ENCODE measurements at places on chromosomes 2 and 18.

DNA sequence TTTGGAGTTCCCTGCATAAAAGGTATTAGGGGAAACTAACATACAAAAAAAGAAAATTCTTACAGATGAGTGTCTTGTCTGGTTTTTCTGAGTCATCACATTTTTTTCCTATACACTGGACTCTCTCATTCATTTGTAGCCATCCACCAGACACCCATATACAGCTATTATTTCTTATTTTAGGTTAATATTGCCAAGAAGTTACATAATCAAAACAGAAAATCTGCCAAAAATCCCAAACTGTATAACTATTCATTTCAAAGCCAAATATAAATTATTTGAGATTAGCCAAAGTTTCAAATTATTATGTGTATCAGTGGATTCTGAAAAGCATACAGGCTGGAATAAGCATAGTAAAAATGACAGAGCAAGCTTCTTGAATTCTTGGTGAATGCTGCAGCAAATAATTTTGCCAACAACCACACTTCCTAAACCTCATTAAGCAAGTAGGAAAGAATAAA lies 191.2 kb downstream of the NCKAP5 start:
- no peak for DNase-seq

- no peak for DNase-seq
These were observed 354.3 kb downstream of the AKAIN1 start for GRCh38 chr18:4842751-4843150.

GRCh38 chr2:191670787-191671186 lies 7.1 kb upstream of the NABP1 start:
- no peak for DNase-seq

DNA sequence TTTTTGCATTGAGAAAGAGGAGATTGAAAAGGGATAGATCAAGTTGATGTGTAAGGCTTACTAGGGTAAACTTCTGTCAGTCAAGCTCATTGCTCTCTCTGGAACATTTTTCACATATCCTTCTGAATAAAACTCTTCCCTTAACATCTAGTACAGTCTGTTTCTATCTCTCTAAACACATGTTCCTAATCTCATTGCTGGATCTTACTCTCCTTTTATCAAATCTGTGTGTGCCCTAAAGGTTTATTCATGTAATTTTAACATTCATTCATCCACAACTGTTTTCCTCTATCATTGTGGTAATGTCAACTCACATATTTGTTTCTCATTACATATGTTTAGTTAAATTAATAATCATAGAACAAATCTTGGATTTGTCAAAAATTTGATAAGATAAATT lies 277.9 kb upstream of the GULP1 start:
- no peak for DNase-seq

- DNase-seq: no peak
These were observed 29.1 kb upstream of the ASB18 start for GRCh38 chr2:236293241-236293810.

GRCh38 chr2:21372654-21373053 lies 248.9 kb downstream of the TDRD15 start:
- DNase-seq: no peak

DNA sequence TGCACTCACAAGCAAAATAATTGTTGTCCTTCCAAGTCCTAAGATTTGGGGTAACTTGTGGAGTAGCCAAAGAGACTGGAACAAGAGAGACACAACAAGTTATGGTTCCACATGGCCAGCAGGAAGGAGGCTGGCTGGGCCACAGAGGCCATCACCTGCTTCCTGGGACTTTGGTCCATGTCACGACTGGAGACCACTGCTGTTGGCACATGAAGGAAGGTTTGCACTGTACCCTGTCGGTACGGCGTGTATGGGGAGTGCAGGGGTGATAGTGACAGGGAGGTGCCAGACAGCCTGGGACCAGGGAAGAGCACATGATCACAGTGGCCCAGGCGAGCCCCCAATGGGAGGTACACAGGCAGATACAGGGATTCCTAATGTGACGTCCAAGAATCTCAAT lies 15.5 kb downstream of the SLC66A2 start:
- no peak for DNase-seq

DNA sequence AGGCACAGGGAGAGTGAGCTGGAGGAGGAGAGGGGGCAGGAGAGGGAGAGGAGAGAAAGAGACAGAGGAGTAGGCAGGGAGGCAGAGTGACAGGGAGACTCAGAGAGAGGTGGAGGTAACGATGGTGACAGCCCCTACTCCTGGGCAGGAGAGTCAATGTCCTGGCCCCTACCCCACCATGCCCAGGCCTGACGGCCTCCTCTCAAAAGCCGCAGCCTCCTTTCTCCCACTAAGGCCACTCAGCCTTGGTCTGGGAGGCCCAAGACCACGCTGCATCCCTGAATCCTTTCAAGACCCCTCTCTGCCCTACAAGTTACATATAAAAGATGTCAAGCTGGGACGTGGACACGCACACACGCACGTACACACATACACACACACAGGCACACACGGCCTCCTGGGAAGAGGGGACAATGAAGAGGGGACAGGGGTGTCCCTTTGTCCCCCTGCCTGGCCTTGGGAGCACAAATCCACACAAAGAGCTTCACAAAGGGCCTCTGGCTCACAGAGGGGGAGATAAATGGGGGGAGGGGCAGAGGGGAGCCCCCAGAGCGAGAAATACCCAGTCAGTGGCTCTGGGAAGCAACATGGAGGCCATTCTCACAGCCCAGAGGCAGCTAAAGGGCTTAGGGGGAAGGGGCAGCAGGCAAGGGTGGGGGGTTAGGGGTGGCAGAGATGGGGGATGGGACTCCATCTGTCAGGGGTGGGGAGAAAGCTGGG lies 19.5 kb upstream of the TNS1 start:
- no peak for DNase-seq

DNA sequence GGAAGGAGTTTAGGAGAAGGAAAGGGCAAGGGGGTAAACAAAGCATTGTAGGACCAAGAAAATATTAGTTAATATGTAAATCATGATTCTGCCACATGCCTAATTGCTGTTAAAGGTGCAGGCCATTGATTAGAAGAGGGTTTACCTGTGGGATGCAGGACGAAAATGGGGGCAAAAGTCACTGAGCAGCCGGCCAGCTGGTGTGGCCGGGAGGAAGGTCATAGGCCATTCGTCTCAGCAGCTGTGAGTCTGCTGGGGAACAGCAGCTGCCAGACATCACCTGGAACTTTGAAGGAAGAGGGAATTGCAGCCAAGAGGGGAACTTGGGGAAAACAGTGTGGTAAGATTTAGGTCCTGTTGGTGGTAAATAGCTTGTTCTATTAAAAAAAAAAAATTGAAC lies 184.4 kb downstream of the DYSF start:
- no peak for DNase-seq

DNA sequence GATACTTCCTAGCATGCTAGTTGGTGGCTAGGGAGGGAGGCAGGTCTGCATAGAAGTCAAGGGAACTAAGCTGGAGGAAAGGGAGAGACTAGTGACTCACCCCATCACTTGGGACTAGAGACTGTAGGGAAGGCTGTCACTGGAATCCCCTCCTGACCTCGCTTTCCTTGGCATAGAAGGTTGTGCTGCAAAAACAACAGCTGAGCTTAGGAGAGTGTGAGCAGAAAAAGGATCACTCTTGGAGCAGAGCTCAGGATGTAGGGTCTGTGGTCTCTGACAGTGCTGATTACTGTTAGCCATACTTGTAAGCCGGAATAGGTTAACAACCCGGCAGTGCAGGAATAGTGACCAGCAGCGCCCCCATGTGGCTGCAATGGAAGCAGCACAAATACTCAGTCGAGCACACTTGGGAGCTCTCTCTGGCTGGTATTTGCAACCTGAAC lies 66.9 kb upstream of the SMAD2 start:
- DNase-seq: no peak

GRCh38 chr2:197498937-197499593 lies 575 bp downstream of the HSPD1 start:
- peak; percentile 37 for DNase-seq

- DNase-seq: no peak
These were observed 30.0 kb upstream of the KCMF1 start for GRCh38 chr2:84940831-84941412.

GRCh38 chr2:233700028-233700635 lies 7.4 kb downstream of the UGT1A6 start:
- DNase-seq: no peak

- DNase-seq: no peak
These were observed 21.0 kb upstream of the SANBR start for GRCh38 chr2:61044636-61045035.

- no peak for DNase-seq
These were observed 6.9 kb upstream of the KCNE4 start for GRCh38 chr2:223044916-223045700.

GRCh38 chr2:46007412-46007811 lies 289.8 kb upstream of the EPAS1 start:
- DNase-seq: no peak

GRCh38 chr2:201008296-201008829 lies 44.9 kb upstream of the ORC2 start:
- DNase-seq: no peak

GRCh38 chr2:186891185-186891621 lies 42.2 kb upstream of the ZSWIM2 start:
- DNase-seq: no peak

- DNase-seq: no peak
These were observed 494.5 kb downstream of the RNF144A start for GRCh38 chr2:7411691-7412090.

DNA sequence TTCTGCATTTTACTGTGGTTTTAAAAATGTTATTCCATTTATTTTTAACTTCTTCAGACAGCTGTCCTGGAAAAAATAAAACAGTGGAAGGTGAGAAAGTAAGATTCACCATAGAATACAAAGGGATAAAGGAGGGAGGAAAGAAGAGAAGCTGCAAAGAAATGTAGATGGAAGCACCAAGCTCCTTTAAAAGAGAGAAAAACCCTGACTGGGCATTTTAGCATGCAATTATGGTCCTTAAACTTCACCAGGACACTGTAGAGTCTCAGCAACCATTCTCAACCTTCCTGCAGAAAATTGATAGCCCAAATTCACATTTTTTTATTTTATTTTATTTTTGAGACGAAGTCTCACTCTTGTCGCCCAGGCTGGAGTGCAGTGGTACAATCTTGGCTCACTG lies 11.6 kb upstream of the ANKRD44 start:
- DNase-seq: no peak

DNA sequence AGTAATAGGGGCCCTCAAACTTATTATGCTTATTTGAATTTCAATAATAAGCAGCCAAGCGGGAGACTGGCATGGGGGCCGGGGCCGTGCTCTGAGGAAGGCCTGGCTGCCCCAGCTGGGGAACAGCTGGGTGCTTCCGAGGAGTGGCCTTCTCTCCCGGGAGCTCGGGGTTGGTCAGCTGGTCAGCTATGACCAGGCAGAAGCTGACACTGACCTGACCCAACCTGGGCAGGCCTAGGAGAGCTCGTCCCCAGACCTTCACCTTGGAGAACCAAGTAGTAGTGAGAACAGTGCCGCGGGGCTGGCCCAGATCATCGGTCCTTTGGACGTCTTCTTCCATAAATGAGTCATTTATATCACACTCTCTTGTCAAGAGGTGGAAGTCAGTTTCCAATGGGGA lies 36.1 kb downstream of the RRM2 start:
- DNase-seq: no peak

- no peak for DNase-seq
These were observed 165.0 kb downstream of the ANTXR1 start for GRCh38 chr2:69177785-69178636.

- no peak for DNase-seq
These were observed 43.6 kb downstream of the INPP4A start for GRCh38 chr2:98488252-98488651.

- no peak for DNase-seq
These were observed 118.1 kb downstream of the NCK2 start for GRCh38 chr2:105862843-105863242.
